ENCODE measurements at places on chromosomes 6 and 20.
A peak's percentile ranks its signal among the peaks of the same experiment; 100 is the strongest.

GRCh38 chr6:79821859-79822258 lies 125.5 kb downstream of the ELOVL4 start:
- DNase-seq = no peak

- no peak for DNase-seq
These were observed 5.4 kb downstream of the TLDC2 start for GRCh38 chr20:36881331-36881730.

DNA sequence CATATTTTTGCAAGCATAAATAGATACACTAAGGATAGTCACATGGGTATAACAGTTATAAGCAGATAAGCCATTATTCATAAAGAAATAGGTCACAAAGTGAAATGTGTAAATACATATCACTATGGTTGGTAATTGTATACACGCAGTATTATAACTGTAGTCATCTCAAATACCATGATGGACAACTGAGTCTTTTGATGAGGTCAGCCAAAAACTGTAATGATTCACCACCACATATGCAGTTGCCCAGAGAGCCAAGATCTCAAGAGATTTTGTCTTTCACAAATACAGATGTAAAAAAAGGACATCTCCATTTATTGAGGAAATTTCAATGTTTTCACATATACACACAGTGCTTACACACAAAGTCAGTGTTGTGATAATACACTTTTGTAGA lies 28.3 kb downstream of the ZNF292 start:
- DNase-seq = peak; percentile 12

GRCh38 chr6:148521158-148521557 lies 178.5 kb downstream of the SASH1 start:
- no peak for DNase-seq

GRCh38 chr6:107989166-107990094 lies 31.4 kb upstream of the SEC63 start:
- no peak for DNase-seq

GRCh38 chr6:45737331-45738056 lies 278.2 kb downstream of the CLIC5 start:
- no peak for DNase-seq

DNA sequence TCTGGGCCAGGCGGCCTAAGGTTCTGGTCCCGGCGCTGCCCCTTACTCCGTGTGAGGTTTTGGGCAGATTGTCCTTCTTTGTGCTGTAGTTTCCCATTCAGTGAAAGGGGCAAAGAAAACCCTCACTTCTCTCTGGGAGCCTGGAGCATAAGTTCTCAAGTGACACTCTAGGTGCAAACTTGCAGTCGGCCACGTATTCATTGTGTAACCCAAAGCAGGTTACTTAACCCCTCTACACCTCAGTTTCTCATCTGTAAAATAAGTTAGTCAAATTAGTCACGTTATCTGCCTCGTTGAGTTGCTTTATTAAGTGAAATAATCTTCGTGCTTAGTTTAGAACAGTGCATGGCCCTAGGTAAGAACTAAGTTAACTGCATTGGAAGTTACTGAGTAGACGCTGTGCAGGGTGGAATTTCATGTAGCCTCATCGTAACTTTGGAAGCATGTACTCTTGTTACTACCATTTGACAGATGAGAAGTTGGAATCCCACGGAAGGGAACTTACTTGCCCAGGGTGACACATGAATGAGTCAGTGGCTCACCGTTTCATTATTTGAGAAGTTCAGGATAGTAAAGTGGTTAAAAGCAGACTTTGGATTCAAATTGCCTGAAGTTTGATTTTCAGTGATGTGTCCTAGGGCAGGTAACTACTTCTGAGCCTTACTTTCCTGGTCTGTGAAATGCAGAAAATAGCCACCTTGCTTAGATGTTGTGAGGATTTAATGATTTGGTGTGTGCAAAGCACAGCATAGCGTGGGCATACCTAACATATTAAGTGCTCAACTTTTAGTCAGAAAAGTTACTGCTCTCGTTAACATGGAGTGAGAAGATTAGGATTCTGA lies 556 bp upstream of the MROH8 start:
- DNase-seq = peak; percentile 78

GRCh38 chr20:36091561-36092397 lies 62.8 kb upstream of the EPB41L1 start:
- no peak for DNase-seq

GRCh38 chr20:20360464-20360863 lies 7.4 kb upstream of the INSM1 start:
- DNase-seq = peak; percentile 56

- no peak for DNase-seq
These were observed 85.3 kb downstream of the SIM1 start for GRCh38 chr6:100379386-100379785.

DNA sequence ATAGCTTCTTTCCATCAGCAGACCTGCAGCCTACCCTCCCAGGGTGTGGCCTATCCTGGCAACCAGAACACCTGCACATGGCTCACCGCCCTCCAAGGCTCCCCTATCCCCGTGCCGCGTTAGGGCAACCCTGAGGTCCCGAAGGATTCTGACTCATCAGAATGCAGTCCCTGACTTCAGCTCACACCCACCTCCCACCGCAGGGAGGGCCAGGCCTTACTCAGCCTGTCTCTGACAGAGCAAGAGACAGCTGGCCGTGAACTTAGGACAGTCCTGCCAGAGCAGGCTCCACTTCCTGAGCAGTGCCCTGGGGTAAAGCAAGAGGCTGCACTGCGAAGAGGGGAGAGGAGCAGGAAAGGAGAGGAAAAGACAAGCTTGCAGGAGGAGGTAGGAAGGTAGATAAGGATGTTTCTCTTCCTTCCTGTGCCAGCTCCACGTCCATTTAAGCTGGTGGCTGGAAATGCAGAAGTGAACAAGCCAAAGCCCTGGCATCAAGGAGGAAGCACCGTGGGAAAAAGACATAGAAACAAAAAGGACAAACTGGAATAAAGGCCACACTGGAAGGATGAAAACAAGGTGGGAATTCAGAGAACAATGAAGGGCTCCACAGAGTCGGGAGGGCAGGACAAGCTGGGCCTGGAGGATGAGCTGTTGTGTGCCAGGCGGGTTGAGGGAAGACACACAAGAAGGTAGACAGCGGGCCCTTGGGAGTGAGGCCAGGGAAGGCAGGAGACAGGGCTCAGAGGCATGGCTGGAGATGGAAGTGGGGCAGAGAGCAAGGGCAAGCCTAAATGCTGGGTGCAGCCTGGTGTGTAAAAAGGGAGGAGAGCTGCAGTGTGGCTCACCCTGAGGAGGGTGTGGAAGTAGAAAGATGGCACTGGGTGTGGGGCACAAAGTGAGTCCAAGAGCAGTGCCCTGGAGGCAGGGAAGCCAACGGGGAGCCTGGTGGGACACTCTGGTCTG lies 102.7 kb downstream of the SLC23A2 start:
- DNase-seq = no peak

- DNase-seq = no peak
These were observed 183.1 kb downstream of the DTNBP1 start for GRCh38 chr6:15479761-15480160.

- DNase-seq = no peak
These were observed 77.5 kb downstream of the TXNDC5 start for GRCh38 chr6:7832904-7833750.

DNA sequence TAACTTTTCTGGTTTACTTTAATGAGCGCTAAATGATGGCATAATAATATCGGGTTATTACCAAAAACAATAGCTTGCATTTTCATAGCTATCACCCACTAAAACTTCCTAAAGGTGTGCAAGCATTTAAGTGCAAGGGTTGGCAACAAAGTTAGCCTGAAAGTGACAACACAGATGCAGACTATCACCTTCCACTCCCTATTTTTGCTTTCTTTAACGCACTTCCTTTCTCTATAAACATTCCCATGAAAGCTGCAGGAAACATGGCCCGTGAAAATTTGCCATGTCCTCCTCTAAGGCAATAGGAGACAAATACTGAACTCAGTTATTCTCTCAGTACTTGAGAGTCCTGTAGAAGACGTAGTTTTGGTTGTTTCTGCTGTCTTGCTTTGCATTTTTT lies 2.7 kb downstream of the MYCT1 start:
- DNase-seq = no peak

- peak; percentile 73 for DNase-seq
These were observed 132.8 kb downstream of the PFDN4 start for GRCh38 chr20:54340667-54341081.

DNA sequence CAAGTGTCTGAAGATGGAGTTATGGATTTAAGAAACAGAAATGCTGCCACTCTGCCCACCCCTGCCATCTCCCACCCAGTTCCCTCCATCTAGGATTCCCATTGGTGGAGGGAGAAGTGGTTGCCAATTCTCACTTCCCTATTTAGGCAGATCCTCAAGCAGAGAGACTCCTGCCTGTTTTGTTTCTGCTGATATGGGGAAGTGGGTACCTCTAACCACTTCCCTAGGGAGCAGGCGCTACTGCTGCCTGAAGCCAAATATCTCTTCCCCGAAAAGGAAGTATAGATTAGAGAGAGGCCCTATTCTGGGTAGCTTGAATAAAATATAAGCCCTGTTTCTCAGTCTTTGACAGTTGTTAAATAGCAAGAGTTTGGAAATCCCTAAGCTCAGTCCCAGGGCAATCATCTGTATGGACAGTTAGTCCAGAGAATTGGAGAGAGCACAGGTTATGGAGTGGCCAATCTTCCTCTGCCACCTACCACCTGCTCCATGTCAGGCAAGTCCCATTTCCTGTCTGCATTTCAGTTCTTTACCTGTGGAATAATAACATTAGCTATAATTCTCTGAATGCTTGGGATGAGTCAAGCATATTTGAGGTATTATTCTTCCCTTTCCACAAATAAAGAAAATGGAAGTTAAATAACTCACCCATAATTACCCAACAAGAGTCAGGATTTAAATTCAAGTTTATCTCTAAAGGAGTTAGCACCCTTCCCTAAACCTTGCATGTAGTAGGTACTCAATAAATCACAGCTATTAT lies 2.6 kb upstream of the ADGB start:
- DNase-seq = no peak

- peak; percentile 56 for DNase-seq
These were observed 2.1 kb upstream of the RPS12 start for GRCh38 chr6:132812255-132812732.

GRCh38 chr20:6496874-6497273 lies 270.6 kb upstream of the BMP2 start:
- DNase-seq = no peak

DNA sequence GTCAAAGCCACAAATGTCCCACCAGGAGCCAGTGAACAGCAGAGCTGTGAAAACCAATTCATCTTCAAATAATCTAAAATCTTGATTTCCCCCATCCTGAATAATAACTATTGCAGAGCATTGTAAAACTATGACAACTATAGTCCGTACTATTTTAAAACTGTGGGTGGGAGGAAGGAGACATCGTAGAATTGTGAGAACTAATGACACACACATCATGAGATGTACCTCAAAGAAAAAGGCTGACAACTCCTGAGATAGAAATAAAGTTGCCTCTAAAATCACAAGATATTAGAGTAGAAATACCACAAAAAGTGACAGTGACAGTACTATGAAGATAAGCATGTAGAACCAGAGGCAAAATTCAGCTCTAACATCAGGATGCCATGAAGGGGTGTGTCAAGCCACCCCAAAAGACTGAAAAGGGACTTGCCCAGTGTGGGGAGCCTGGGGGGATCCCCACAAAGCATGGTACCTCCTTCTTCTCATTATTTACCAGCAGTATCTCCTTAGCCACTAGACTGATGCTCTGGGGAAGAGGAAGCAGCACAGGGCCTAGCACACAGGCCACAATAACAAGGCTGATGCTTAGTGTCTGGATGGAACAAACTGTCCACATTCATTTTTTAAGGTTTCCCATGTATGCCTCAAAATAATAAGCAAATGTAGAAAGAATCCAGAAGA lies 13.4 kb downstream of the NAPB start:
- no peak for DNase-seq

GRCh38 chr6:35569011-35569461 lies 56.3 kb upstream of the TULP1 start:
- DNase-seq = no peak

GRCh38 chr6:166365806-166366205 lies 16.9 kb downstream of the MPC1 start:
- DNase-seq = no peak

- DNase-seq = no peak
These were observed 160.1 kb upstream of the PMEPA1 start for GRCh38 chr20:57869951-57870315.

DNA sequence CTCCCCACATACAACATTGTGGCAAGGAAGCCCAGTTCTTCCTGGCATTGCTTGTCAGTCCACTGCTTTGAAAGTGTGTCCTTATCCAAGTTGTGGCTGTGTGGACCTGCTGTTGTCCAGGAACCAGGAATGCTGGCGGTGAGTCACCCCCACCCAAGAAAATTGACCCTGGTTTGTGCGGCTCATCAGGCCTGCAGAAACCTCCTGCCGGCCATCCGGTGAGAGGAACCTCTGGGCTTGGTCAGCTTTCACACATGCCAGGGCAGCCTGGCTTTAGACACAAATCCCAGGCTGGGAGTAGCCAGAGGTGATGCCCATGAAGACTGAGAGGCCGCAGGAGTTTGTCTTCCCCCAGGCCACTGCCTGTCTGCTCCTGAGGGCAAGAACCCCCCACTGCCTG lies 223.6 kb downstream of the TTLL2 start:
- DNase-seq = no peak

GRCh38 chr6:16174416-16175078 lies 45.7 kb downstream of the MYLIP start:
- DNase-seq = no peak

DNA sequence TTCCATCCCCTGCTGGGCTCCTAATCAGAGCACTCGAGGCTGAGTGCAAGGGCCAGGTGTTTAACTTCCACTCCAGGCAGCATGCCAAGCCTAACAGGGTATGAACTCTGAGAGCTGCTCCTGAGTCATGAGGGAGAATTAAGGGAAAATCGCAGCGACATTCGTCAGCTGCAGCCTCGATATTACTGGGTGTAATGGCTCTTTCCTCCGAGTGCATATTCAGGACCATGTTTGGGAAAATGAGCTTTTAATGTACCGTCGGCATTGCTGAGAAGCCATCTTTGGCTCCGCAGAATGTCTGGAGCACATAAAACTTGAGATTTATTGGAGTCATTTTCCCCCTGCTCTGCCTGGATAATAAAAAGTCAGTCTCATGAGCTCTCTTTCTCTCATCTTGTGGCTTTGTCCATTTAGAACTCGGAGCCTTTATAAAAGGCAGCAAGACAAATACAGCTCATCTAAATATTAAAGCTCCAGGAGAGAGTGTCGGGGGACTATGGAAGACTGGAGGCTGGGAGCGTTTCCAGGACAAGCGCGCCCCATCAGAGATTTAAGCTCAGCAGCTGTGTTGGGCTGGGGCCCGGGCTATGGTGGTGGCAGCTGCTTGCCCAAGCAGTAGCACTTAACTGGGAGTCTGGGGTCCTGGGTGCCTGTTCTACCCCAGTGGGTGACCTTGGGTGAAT lies 103.7 kb downstream of the TOX2 start:
- DNase-seq = peak; percentile 90

- no peak for DNase-seq
These were observed 36.6 kb upstream of the SLC22A16 start for GRCh38 chr6:110512991-110513390.
